ENCODE measurements at places on chromosomes 7 and 10. TPM values are rescaled to one million over a fixed set of nuclear protein-coding genes. Genes with fewer than 3 reads are reported as not detected.

GRCh38 chr10:107790271-107790670 is 625.8 kb upstream of the SORCS1 start:
- no peak for DNase-seq

GRCh38 chr7:31444196-31444595 is 69.7 kb upstream of the ITPRID1 start:
- no peak for DNase-seq

The NDUFB8 gene
- total RNA-seq = 351 TPM

DNA sequence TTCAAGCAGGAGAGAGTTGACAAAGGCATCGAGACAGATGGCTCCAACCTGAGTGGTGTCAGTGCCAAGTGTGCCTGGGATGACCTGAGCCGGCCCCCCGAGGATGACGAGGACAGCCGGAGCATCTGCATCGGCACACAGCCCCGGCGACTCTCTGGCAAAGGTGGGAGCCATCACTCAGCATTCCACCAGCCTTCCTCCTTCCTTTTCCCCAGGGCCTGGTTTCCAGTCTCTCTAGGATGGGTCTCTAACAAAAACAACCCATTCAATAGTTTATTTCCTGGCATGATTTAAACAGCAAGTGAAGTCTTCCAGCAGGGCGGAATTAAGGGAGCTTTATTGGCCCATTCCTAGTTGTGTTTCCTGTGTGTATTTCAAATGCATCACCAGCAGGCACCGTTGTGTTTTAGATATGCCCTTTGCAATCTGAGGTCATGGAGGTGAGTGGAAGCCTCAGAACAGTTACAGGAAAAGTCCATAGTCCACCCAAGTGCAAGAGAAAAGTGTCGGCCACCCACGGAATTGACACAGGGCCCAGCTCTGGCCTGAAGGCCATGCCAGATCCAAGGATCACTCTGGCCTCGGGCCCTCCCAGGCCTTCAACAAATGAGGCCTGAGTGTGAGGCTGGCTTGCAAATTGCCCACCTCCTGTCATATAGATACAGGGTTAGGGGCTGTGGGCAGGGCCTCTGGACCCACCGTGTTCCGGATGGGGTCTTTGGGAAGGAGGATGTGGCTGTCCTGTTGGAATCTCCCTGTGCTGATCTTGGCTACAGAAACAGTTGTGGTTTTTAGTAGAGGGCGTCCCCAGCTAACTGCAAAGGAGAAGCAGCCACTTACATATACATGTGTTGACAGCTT is 46.9 kb upstream of the TRIM8 start:
- DNase-seq = peak; percentile 75

The OR9A2 gene
- total RNA-seq = not detected

The CCDC146 gene
- total RNA-seq = 4.3 TPM

DNA sequence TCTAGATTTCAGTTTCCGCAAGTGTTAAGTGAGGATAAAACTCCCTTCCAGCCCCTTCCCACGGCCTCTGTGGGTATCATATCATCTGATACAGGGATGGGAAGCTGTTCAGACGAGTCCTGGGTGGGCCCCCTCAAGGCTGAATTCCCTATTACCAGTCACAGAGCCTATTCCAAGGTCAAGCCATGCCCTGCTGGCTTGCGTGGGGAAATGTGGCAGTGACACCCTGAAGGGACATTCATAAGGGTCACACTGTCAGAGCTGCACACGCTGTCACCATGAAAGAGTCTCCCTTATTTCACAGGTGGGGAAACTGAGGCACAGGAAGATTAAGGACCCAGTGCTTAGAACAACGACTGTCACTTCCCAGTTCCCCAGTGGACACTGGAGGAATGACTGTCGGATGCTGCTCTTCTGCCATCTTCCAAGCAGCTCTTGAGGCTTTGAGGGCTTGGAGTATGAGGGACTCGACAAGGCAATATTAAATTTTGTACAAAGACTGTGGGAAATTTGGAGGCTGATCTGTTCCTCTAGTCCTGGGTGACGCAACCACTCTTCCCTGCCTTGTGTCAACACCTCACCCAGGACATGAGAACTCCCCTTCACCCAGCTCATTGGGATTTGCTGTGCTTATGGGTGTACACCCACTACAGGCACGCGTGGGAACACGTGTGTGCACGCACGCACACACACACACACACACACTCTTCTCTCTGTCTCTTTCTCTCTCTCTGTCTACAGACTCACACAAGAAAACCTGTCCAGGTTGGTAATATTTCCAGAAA is 386.0 kb downstream of the RPS24 start:
- peak; percentile 20 for DNase-seq

DNA sequence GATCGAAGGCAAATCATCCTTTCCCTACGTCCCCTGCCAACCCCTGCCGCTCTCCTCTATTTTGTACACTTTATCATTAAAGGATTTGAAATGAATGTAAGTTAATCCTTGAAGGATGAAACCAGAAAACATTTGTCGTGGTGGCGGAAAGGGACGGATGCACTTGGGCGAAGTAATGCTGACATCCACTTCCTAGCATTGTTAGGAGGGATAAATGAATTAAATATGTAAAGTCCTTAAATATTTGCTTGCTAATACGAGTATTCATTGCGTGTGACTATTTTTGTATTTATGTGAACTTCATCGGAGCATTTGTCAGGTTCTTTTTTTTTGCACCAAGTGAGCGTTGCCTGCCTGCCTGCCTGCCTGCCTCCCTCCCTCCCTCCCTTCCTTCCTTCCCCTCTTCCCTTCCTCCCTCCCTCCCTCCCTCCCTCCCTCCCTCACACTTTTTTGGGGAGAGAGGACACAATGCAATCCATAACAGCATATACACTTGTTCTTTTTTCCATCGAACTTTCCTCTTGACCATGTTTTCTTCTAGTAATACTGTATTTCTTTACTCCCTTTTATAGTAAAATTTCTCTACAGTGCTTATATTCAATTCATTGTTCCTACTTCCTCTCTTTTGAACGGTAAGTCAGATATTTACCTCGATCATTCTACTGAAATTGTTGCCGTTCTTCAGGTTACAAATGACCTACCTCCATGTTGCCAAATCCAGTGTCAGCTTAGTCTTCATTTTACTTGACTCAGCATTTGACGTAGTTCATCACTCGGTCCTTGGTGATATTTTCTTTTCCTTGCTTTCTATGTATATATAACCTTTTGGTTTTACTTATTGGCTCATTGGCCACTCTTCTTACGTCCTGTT is 831 bp downstream of the CCDC7 start:
- no peak for DNase-seq

GRCh38 chr7:131859147-131859821 is 302.9 kb upstream of the PODXL start:
- DNase-seq = no peak

DNA sequence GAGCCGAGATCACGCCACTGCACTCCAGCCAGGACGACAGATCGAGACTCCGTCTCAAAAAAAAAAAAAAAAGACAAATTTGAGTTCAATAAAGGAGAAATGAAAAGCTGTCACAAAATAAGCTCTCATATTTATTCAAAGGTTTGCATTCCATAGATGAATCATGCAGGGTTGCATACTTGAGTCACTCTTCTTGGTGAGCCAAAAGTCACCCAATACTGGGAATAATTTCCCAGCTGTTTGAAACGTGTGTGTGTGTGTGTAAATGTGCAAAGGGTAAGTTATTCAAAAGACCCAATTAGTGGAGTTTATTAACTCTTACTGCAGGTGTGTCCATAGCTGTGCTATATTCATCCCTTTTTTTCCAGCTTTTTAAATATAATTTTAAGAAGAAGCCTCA is 297.7 kb downstream of the CCDC3 start:
- no peak for DNase-seq

The ENO4 gene
- total RNA-seq = not detected
